ENCODE measurements at places on chromosomes 3 and 15.

DNA sequence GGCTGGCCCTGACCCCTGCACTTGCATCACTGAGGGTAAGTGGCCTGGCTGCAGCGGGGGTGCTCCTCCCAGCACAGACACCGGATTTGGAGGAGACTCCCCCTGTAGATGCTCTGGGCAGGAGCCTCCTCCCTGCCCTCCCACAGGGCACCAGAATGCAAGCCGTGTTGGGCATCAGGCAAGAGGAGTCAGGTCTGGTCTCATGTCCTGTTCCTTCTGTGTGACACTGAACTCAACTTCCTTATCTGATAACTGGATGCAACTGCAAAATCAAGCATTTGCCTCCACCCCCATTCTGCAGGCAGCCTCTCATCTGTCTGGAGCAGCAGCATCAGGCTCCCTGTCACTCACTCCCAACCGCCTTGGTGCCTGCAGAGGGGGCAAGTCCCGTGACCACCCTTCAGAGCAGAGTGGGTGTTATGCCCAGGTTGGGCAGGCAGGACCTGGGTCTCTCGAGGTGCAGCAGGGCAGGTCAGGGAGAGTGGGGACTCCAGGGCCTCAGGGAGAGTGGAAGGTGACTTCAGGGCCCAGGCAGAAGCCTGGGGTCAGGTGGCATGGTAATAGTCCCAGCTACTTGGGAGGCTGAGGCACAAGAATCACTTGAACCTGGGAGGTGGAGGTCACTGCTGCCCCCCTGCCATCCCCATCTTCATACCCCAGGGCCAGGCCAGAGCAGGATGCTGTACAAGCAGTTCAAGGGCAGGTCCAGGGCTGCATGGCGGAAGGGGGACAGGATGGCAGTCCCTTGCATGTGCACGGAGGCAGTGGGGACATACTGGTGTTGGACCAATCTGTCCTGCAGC lies 10.5 kb upstream of the RPL29 start:
- no peak for DNase-seq

DNA sequence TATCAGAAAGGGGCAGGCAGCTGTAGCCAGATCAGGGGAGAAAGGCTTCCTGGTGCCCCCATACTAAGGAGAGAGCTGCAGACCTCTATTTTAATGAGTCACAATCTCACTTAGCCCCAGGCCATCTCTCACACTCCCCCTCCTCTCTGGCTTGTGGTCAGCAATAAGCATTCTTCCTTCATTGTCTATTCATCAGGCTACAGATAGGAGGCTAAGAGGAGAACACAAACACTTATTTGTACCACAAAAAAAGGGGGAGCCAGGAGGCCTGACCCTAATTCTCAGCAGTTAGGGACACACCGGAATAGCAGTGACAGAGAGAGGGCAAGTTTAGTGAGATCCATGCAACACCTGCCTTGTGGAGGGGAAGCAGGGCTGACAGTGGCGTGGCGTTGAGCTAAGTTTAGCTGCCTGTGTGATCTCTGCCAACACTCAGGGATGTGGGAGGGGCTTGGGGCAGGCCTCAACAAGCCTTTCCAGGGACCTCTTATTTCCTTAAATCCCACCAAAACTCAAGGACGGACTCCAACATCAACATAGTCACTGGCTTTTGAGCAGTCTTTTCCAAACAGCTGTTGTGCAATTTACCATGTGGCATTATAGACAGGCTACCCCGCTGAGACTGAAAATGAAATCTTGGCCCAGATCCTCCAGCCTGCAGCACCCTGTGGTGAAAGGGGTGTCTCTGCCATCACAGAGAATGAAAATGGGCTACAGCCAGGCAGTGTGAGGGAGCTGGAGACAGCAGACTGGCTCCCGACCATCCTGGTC lies 191.9 kb upstream of the TSC22D2 start:
- no peak for DNase-seq

DNA sequence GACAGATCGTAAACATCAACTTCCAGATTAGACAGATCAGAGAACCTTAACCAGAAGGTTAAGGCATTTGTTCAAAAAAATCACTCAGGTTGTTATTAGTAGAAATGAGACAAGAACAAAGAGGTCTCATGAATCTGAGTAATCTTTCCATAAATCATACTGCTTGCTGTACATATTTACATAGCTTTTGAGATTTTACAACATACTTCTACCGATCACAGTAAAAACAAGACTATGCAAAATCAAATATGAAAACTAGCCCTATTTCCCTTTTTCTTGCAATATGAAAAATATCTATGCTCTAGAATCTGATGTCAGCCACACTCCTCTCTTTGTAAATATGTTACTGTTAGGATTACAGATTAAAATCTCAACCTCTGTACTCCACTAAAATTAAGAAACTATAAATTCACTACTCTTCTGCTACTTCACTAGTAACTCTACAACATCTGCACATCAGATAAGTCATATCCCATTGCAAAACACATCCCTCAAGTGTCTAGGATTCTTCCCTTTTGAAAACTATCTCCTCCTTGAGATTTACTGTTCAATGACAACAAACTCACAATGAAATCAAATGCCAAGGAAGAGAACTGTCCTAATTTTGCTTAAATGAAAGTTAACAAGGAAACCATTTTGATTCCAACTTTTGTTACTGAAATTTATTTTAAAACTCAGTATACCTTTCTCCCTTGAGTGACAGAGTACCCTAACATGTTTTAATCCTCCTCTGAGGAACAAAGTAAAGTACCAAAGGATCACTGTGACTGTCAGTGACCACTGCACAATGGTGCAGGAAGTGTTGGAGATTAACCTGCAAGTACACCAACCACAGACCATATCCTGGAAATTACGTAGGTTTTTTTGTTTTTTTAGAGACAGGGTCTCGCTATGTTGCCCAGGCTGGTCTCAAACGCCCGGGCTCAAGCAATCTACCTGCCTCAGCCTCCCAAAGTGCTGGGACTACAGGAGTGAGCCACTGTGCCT lies 12.8 kb downstream of the DCUN1D1 start:
- DNase-seq, result no peak

DNA sequence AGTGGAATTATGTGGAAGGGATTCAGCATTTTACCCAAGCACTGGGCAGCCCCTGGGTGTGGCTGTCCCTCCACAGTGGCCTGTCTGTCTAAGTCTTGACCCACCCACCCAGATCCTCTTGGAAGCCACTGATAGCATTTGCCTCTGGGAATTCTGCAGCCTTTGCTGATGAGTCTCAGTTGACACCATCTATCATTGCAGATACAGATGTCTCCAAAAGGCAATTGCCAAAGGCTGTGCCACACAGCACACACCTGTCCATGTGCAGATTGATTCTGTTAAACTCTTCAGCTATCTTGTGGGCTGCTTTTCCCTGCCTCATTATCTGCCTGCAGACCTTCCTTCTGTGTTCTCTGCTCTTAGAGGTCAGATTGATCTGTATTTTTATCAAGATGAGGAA lies 18.1 kb downstream of the CX3CR1 start:
- no peak for DNase-seq

GRCh38 chr3:30964612-30965011 lies 70.2 kb upstream of the GADL1 start:
- no peak for DNase-seq

GRCh38 chr3:38222032-38222634 lies 43.5 kb upstream of the SLC22A13 start:
- DNase-seq, result no peak

DNA sequence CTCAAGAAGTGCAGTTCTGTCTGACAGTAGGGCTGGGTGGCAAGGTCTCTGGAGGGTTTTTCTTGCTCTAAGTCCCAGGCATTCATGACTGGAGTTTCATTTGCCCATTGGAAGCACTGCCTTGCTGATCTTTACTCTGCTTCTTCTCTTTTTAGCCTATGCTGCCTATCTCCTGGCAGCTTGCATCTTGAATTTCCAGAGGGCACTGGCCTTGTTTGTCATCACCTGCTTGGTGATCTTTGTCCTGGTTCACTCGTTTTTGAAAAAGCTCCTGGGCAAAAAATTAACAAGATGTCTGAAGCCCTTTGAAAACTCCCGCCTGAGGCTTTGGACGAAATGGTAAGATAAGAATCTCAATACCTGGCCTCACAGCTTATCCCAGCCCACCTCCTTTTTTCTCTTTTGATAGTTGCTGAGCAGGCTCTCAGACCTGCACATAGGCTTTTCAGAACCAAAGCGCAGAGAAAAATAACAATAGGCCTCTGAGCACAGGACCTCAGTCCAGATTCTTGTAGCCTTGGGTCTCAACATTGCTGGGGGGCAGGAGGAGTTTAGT lies 10.9 kb downstream of the SLC28A2 start:
- no peak for DNase-seq

DNA sequence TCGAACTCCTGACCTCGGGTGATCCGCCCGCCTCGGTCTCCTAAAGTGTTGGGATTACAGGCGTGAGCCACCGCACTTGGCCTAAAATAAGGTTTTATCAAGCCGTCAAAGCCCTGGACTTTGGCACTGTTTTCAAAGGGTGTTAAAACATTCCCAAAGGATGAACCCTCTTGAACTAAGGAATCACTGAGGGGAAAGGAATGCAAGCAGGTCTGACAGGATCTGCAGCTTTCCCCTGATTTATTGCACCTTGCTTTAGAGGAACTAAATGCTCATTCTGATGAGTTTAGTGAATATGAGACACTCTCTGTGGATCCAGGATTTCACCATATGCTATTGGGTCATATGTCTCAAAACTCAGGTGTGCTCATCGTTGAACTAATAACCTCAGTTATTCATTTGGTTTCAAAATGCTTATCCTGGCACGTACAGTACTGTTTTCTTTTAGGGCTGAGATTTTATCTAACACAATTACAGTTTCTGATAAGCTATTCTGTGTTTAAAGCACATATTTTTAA lies 63.0 kb upstream of the TSC22D2 start:
- DNase-seq, result peak; percentile 71

GRCh38 chr3:132549890-132550578 lies 47.0 kb upstream of the ACKR4 start:
- DNase-seq, result no peak

GRCh38 chr3:30332196-30333021 lies 274.0 kb upstream of the TGFBR2 start:
- no peak for DNase-seq

- DNase-seq, result no peak
These were observed 112.7 kb downstream of the KLF13 start for GRCh38 chr15:31439328-31439727.

DNA sequence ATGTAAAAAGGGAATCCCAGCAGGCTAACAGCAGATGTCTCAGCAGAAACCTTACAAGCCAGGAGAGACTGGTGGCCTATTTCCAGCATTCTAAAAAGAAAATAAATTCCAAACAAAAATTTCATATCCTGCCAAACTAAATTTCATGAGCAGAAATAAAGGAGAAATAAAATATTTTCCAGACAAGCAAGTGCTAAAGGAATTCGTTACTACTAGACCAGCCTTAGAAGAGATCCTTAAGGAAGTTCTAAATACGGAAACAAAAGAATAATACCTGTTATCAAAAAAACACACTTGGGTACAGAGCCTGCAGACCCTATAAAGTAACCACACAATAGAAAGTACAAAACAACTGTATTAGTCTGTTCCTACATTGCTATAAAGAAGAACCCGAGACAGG lies 41.4 kb downstream of the HDGFL3 start:
- DNase-seq, result no peak

- no peak for DNase-seq
These were observed 112.7 kb downstream of the TNIK start for GRCh38 chr3:171347301-171348039.

DNA sequence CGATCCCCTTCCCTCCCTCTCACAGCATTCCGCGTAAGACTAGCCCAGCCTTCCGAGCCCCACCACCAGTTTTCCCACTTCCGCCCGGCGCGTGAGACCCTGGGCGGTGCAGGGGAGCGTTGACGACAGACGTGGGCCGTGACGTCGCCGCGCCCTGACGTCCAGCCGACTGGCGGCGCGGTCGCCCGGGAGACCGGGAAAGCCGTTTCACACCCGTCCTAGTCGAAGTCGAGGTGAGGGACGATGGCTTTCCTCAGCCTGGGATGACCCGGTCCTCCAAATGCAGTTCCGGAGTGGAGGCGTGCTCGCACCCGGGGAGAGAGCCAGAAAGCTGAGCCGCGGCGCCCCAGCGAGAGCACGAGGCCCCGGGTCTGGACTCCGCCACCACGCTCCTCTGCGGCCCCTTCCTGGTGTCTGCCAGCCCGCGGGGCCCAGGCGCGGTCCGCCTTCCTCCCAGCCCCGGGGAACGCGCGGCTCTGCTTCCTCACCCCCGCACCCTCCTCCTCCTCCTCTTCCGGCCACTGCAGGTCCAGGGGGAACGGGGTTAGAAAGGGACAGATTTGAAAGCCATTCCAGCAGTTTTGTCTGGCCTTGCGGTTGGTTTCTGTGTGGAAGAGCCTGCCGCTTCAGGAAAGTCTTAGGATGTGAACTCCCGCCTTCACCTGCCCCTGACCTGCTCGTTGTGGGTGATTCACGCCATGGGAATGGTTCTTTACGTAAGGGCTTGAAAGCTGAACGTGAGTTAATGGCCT lies at the start of gene LEKR1:
Gene LEKR1 (plus strand): TSS at position 210 of the 752 bp plus-strand sequence. CDS start 2,977 bp downstream, outside the sequence.
- DNase-seq, result peak; percentile 57

GRCh38 chr3:5292512-5292911 lies 105.0 kb downstream of the EDEM1 start:
- no peak for DNase-seq

GRCh38 chr15:101568309-101568708 lies 78.8 kb upstream of the PCSK6 start:
- DNase-seq, result no peak

GRCh38 chr15:60656041-60656440 lies 177.1 kb upstream of the ICE2 start:
- DNase-seq, result no peak

DNA sequence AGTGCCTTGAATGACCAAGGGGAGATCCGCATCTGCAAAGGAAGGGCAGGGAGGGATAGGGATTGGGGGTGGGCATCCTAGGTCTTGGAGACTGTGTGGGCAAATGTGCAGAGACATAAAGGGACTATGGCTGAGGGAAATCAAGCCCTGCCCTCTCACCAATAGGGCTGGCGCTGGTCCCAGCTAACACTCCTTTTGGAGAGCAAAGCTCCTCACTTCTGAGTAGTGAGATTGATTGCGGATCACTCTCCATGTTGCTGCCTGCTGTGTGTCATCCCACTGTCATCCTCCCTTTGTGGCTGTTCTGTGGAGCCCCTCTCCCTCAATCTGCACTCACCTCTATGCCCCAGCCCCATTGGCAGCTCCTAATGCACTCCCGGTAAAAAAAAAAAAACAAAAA lies 2.2 kb upstream of the CELSR3 start:
- no peak for DNase-seq

GRCh38 chr3:77303955-77304699 lies 264.2 kb downstream of the ROBO2 start:
- no peak for DNase-seq

DNA sequence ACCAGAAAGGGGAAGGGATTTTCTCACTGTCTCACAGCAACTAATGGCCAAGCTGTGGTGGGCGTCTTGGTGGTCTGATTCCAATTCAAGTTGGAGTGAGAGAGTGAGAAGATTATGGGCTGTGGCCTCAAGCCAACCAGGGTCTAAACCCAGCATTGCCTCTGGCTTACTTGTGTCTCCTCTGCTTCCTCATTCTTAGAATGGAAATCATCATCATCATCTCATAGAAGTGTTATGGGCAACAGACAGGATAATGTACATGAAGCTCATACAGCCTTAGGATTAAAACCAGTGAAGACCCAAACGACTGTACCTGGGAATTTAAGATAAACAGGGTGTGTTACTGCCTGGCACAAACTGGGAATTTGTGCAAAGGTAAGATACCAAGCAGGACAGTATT lies 29.1 kb upstream of the IREB2 start:
- no peak for DNase-seq
